Stimulated activated CD8-positive, alpha-beta memory T cell treated with anti-CD3 and anti-CD28 coated beads, Interleukin-2, amount 100 ng/mL, for 1 hour (primary cell): ENCODE measurements at places on chromosomes 5 and 9.

DNA sequence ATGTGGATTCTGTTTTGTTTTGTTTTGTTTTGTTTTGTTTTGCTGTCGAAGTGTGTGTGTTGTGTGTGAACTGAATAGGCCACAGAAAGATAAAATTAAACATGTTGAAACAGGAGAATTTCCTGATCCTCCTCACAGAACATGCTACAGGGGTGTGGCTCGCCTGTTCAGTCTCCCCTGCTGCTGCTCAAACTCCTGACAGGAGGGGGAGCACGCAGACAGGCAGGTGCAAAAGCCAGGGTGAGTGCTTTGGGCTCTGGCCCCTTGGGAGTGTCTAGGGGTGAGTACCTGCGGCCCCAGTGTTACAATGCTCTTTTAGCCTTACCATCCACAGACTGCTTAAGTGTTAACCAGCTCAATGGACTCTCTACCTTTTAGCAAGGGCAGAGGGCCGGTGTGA is 473.5 kb downstream of the MAT2B start:
- no peak for DNase-seq

DNA sequence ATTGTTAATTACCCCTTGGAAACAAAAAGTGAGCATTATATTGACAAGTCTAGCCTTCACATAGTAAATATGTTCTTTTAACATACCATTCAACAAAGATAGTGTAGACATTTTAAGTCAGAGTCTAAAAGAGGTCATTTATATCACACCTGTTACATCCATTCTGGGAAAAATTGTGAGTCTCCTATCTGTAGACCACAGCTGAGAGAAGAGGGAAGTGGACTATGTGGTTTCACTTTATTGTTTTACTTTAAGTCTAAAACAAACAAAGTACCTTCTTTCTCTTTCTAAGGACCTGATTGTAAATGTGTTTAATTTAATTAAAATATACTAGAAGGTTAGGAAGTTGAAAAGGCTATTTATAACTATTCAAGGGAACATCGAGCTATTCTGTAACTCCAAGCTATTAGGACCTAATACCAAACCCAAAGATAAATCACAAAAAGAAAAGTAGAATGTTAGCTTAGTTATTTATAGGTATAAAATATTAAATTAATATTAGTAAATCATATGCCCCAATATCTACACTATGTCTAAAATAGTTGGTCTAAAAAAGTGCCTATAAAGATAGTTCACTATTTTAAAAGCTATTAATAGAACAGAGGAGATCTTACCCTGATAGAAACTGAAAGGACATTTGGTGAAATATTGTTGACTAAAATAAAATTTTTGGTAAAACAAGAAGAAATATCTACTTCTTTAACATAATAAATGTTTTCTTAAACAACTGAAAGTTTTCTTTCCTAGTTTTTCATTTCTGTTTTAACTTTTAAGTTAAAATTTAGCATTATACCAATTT is 134.9 kb downstream of the TMEM167A start:
- no peak for DNase-seq

DNA sequence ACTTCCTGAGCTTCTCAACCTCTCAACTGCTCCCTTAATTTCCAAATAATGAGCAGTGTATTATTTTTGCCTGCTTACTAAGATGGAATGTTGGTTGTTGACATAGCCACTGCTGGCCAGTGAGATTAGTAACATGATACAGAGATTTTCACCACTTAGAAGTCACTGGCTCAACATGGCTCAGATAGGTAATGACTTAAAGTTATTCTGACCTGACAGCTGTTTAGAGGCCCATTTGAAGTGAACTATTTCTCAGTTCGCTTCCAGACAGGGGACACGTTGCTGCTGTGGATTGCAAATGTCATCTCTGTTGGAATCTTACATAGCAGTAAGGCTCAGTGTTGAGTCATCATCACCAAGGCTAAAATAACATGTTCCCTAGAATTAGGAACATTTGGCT is 490.2 kb downstream of the TLE4 start:
- DNase-seq: no peak

- no peak for DNase-seq
Measured at GRCh38 chr5:62395210-62395950, 8.3 kb downstream of the DIMT1 start.

DNA sequence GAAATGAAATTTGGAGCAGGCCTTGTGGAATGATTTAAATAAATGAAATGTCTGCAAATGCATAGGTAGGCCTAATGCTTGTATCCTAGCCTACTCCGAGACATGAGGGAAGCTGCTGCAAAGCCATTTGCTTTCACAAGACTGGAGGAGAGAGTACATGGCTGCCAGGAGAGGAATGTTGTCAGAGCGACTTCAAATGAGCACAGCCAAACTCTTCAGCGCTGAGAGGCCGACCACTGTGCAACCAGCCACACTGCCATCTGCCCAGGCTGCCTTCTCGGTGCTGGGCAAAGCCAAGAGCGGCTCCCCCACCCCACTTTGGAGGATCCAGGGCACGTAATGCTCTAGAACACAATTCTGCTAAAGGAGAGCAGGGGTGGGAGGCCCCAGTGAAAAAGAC is 122.6 kb downstream of the RASEF start:
- DNase-seq: no peak

DNA sequence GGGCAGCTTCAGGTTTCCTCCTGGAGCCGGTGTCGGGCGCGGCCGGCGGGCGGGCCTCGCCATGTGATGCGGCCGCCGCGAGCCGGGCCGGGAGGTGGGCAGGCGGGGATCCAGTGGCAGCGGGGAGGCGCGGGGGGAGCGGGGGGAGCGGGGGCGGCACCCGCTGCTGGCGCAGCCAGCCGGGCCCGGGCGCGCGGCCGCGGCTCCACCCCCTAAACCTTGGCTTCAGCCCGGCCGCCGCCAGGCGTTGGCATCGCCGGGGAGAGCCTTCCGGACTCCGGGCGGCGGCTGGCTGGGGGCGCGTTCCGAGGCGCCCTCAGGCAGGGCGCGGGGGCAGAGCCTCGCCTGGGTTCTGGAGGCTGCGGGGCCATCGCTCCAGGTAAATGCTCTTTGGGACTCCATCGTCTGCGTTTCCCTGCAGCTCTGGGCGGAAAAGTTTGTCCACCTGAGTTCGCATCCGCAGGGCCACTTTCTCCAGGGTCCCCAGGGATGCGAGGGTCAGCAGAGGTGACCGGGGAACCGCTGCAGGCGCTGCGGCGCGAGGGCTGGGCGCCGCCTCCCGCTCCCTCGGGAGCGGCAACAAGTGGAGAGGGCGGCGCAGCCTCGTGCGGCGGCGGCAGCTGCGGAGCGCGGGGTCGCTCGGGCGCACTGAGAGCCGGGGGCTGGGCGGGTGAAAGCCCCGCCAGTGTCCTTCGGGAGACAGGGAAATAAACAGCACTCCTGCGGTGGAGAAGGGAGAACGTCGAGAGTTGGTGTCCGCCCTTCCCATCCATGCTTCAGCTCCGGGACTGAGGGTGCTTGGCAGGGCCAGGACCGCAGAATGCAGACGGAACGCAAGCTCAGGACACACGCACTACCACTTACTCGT is at the start of gene ARHGEF28:
Gene ARHGEF28, plus strand, starts transcription at position 253 of the 868 bp plus-strand sequence. CDS start 58,656 bp downstream, outside the sequence.
- no peak for DNase-seq

DNA sequence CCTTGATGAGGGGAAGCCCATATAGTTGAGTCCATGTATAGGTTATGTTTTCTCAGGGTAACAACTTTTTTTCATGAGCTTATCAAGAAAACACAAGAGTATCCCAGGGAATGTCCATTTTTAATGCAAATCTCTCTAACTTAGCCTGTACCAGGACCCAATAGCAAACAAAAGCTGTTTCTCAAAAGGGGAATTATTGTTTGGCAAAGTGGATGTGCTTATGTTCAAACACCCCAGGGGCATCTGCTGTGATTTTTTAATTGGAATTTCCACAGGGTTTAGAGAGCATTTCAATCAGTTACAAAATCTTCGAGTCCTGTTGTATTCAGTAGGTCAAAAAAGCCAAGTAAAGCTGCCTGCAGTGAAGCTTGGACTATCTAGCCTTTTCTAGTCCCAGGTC is 33.4 kb upstream of the CSNK1G3 start:
- no peak for DNase-seq

- no peak for DNase-seq
Measured at GRCh38 chr5:54580997-54581811, 63.6 kb downstream of the SNX18 start.

- DNase-seq: no peak
Measured at GRCh38 chr5:172832383-172833315, 1.4 kb upstream of the ERGIC1 start.

GRCh38 chr9:133518200-133518599 is 6.6 kb downstream of the MYMK start:
- no peak for DNase-seq

GRCh38 chr9:126709241-126709640 is 95.5 kb downstream of the LMX1B start:
- DNase-seq: no peak

GRCh38 chr9:16215353-16215680 is 655.2 kb downstream of the BNC2 start:
- DNase-seq: no peak

DNA sequence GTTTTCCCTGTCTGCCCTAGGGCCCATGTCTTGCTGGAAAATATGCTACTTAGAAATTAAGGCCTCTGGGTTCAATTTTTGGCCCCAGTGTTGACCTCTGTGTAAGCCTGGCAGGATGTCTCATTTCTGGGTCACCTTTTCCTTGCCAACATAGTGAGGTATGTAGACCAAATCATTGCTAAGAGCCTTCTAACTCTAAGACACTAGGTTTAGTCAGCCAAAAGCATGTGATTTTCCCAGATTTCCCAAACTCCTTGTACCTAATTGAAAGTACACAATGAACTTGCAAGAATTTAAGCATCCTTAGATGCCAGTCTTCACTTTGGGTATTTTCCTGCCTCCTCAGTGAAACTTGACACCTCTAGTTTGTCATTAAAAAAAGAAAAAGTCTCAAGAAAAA is 77.0 kb downstream of the GALNT10 start:
- DNase-seq: no peak

GRCh38 chr9:124105266-124105665 is 93.7 kb downstream of the LHX2 start:
- no peak for DNase-seq

DNA sequence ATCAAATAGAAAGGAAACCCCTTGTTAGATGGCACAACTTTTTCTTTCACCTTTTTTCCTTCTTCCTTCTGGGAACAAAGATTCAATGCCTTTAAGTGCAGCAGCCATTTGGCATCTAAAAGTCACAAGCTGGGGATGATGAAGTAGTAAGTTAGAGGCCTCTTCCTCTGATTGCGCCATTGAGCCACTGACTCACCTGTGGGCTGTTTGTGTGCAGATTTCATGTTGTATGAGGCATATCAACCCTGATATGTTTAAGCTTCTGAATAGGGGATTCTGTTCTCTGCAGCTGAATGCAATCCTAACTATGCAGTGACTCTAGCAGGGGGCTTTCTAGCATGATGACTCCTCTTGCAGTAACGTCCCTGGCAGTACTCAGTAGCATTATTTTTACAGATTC is 599.9 kb downstream of the CSNK1G3 start:
- DNase-seq: no peak

DNA sequence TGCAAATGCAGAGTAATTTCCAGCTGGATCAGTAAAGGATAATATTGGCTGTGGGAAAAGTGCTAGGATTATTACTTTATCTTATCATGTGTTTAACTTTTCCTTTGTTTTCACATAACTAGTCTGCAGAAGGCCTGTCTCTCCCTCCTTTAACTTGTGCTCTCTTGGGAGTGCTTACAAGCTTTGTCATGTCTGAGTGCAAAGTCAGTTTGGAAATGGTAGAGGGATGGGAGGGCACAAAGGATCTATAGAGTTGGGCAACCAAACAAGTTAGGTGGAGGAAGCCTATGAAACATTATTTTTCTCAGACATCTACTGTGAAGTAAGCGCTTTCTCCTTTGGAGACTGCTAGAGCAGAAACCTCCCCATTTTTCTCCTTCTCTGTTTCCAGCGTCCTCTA is 308.8 kb downstream of the ARHGAP26 start:
- DNase-seq: no peak

- no peak for DNase-seq
Measured at GRCh38 chr9:97969014-97969413, 14.1 kb upstream of the ANP32B start.

GRCh38 chr9:126398403-126399058 is 71.9 kb downstream of the MVB12B start:
- peak; percentile 50 for DNase-seq

GRCh38 chr5:29077451-29077850 is 2039.1 kb upstream of the CDH9 start:
- no peak for DNase-seq

- DNase-seq: no peak
Measured at GRCh38 chr5:75340714-75341478, 3.9 kb downstream of the HMGCR start.

- no peak for DNase-seq
Measured at GRCh38 chr9:87603854-87604490, 106.3 kb downstream of the DAPK1 start.

DNA sequence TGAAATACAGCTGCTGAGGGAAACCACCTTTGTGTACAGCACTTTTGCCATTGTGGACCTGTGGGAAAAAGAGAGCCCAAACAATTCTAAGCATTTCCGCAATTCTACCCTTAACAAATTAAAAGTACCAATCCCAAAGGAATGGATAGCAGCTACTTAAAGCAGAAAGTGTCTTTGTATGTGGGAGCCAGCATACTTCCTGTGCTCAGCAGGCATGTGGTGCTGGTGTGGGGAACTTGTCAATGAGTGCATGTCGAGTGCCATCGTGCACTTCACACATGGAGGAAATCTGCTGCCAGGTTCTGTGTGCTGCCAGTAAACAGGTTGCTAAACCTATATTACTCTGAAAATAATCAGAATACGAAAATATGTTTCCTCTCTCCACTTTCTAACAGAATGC is 399.0 kb downstream of the LRRC70 start:
- DNase-seq: no peak

DNA sequence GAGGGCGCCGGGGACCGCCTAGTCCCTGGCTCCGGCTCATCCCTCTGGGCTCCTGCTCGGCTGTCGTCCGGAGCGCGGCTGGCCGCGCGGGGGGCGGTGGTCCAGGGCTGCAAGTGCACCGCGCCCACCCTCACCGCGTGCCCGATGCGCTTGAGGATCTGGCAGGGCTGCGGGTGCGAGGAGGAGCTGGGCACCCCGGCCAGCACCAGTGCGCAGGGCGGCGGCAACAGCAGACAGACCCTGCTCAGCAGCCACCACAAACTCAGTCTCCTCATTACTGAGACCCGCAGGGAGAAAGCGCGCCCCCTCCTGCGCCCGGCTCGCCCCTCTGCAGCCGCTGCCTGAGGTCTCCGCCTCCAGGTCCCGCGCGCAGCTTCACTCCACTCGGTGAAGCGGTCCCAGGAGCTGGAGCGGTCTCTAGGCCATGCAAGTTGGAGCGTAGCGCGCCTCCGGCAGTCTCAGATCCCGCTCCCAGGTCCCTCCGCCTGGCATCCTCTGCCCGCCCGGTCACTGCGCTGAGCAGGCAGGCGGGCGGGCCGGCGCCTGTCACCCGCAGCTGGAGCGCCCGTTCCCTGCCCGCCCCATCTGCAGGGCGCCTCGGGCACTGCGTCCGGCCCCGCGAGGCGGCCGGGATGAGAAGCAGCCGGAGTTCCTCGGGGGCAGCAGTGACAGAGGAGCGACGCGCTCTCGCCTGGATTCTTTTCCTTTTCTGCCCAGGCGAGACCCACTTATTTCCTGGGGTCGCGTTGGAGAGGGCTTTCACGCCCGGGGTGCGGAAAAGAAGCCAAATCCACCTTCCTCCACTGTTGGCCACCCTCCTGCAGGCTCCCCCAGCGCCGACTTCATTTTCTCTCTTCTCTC is 512 bp downstream of the GRIN3A start:
- no peak for DNase-seq
